Activated T-cell treated with anti-CD3 and anti-CD28 coated beads for 24 hours (primary cell): ENCODE measurements at places on chromosomes 7 and 10.

DNA sequence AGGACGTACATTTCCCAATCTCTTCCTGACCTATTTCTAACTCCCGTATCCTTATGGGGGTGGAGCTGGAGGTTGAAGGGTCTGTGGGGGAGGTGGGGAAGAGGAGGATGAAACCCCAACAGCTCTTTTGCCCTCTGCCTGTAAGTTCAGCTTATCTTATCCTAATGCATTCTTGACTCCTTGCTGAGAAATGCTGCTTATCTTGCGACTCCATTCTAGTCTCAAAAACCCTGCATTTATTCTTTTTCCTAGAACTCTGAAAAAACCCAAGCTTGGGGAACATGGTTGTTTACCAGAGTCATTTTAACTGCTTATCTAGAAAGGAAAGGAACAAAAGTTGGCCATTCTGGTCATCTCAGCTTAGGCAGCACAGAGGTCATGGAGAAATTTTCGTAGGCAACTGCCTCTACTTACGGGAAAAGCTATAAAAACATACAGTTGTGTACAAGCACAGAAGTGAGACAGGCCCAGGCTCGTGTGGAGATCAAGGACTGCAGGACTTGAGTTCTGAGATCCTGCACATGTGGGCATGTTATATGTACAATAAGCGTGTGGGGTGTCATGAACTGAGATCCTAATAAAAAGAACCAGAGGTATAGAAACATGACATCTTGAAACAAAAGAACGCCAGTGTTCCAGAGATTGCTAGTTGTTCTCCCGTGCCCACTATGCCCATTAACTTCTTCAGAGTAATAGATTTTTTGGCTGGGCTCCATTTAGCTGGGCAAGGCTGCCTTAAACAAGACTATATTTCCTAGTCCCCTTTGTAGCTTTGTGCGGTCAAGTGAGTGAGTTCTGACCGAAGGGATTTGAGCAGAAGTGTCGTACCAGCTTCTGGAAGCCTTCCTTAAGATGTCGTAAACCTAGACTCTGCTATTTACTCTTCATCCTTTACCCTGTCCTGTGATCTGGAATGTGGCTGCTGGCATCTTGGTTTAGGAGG, 9.6 kb downstream of the INMT start:
- DNase-seq = no peak

- no peak for DNase-seq
Observed at GRCh38 chr7:105816266-105816843, 60.0 kb downstream of the ATXN7L1 start.

- no peak for DNase-seq
Observed at GRCh38 chr10:929960-930624, 1.4 kb downstream of the LARP4B start.

DNA sequence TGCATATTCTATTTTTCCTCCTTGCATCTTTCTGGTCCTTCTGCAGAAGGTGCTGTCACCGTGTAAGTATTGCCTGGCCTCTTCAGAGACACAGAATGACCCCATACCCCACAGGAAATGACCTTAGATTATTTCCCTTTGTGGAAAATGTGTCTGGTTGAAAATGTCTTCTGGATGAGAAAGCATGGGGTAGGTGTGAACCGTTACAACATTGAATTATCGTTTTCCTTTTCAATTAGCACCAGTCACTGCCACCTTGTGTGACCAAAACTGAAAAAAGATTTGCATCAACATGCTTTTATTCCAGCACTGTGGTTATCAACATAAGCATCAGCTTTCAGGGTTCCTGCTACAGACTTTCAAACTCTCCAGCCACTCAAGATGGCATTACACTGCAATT, 58.0 kb upstream of the CELF2 start:
- no peak for DNase-seq

GRCh38 chr7:36281945-36282717, 107.5 kb upstream of the ANLN start:
- DNase-seq = no peak

DNA sequence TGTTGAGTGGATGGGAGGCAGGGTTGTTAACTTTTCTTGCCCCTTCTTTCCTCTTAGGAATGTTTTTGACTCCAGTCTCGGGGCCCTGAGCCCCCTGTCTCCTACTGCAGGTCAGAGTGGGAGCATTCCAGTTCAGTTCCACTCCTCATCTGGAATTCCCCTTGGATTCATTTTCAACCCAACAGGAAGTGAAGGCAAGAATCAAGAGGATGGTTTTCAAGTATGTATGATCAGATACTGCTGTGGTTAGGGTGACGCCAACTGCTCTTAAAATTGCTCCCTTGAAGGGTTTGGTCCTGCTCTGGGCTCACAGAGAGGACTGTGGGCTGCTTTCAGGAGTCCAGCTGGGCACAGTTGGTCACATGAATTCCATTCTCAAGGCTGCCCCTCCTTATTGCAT, 22.0 kb downstream of the VWA2 start:
- no peak for DNase-seq

DNA sequence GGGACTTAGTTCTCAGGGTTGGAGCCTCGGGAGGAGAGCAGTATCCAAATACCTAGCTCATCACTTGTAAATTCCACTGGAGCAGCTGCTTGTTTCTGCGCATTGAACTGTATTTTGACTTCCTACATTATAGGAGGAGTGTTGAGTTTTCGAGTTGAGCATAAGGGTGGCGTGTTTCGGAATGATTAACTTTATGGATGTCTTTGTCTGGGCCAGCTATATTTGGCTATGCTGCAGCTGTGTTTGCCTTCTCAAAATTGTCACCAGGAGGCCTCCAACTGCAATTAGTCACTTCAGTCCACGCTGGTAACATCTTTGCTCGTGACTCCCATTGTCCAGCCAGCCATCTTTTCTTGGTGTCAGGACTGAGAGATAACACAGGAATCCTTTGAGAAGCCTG, 9.1 kb downstream of the CELF2 start:
- DNase-seq = no peak

GRCh38 chr10:12364559-12364958, 15.2 kb downstream of the CAMK1D start:
- DNase-seq = no peak

GRCh38 chr7:147079083-147079482, 962.5 kb downstream of the CNTNAP2 start:
- no peak for DNase-seq

DNA sequence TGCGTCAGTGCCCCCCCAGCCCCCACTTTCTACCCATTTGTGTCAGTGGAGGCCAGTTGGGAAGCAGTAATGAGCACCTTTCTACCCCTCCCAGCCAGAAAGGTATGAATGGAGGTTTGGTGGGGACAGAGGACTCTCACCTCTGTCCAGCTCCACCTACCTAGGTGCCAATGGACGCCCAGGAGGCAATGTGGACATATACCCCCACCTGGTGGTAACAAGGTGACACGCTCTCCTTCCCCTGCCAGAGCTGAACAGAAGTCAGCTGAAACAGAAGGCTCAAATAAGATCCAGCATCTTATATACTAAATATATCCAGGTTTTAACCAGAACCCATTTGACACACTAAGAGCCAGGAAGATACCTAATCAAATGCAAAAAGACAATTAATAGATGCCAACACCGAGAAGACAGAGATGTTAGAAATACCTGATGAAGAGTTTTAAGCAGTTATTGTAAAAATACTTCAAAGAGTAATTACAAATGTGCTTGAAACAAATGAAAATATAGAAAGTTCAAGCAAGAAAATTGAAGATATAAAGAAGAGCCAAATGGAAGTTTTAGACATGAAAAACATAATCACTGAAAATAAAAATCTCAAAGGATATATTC, 18.4 kb upstream of the SORCS3 start:
- DNase-seq = no peak

DNA sequence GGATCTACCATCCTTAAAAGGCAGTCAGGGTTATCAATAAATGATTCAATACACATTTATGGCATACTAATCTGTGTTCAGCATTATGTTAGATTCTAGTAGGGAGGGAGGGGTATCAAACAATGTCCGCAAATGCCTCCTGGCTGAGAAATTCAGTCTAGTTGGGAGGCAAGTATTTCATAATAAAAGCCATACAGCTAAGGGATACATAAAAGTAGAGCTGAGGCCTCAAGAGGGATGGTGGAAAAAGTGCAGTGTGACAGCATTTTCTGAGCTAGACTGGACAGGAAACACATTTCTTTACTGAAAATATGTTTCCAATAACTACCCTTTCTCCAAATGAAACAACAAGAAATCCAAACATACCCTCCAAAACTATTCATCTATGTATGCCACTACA, 152.8 kb upstream of the LRRN3 start:
- no peak for DNase-seq

- no peak for DNase-seq
Observed at GRCh38 chr7:43888993-43889945, 17.1 kb downstream of the URGCP start.

DNA sequence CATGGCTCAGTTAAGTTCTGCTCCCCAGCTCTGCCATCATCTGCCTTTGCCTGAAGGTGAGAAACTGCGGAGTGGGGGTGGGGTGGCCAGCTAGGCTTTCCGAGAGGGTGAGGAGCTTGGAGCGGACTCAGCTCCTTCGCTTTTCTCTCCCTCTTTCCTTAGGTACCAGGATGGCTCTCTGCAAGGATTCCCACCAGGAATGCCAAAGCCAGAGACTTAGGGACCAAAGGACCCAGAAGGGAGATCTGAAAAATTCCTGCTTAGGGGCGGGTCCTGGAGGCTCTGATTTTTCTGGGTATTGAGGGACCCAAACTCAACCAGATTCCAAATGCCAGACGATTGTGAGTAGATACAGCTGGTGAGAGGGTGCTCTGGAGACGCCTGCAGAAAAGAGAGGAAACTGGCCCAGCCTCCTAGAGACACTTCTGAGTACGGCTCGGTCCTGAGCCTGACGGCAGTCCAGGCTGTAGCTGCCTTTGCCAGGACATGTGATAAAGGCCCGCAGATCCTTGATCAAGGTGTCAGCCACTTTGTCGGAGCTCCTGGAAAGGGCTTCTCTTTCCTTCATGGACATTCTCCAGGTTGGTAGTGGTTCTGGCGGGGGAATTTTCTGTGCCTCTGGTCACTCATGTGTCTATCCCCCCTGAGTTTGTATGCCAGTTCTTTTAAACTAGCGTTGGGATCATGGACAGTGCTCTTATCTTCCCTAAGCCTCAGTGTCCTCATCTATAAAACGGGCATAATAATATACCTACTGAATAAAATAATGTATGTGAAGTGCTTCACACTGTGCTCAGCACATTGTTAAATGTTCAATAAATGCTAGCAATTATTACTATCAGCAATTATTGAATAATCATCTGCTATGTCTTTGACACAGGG, 42.5 kb upstream of the BTRC start:
- no peak for DNase-seq

DNA sequence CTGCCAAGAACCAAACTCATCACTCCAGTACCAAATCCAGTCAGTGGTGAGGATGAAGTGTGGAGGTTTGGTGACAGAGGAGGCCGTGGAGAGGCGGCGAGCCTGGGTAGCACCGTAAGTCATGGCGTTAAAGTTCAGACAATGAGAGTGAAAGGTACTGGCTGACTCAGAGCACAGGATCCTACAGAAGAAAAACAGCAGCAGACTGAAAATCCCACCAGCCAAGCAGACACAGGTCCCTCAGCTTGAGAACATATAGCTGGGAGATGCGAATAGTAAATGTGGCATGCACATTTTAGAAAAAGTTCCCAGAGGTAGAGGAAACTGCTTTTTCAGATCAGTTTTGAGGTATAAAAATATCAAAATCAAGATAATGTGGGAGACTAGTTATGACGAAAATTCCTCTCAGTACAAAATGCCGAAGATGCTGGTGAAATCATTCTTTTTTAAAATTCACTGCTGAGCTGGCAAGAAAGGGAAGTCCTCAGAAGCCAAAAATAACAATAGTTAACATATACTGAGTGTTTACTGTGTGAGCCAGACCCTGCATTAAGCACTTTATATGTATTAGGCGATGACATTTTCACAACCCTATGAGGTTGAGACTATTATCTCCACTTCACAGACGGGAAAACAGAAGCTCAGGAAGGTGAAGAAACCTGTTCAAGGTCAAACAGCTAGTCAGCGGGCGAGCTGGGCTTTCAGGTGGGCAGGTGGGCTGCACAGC, 20.9 kb downstream of the PARP12 start:
- DNase-seq = no peak

DNA sequence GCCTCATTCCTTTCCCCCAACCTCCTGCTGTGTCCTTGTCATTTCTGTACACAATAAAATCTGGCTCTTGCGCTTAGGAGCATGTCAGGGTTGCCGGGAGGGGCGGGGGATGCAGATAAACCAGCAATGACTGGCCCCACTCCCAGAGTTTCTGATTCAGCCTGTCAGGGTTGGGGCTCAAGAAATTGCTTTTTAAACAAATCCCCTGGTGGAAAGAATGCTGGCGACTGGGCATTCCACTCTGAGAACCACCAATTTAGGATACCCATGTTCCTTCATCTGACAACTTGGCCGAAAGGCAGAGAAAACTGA, 376.4 kb downstream of the TCERG1L start:
- DNase-seq = no peak

DNA sequence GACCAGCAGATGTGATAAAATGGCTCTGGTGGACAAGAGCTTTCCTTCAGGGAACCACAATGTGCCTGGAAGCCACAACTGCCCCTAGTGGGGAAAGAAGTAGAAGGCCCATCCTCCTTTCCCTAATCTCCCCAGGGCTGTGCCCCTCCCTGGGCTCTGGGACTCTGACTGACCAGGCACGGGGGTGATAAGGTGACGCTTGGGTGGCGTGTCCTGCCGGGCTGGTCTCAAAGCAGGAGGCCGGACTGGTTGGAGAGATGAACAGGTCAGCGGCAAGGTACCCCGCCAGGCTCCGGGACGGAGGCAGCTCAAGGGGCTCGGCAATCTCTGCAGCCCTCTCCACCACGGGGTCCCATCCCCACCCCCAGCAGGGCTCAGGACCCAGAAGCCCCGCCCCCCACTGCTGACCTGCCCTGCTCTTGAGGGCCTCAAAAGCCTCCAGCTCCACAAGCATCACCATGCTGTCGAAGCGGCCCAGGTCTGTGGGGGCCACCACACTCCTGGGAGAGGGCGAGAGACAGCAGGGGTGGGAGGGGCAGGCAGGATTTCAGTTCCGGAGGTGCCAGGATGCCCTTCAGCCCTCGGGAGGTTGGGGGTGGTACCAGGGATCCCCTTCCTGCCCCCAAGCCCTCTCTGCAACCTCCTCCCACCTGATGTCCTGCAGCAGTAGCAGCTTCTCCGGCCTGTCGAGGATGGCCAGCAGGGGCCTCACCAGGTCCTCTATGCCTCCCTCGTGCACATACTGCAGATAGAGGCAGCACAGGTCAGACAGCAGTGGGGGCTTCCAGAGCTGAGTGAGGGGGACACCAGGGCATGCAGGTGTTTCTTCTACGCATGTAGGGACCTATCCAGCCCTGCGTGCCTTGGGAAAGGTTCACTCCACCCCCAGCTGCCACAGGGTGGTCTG, 12.2 kb downstream of the LZTS2 start:
- DNase-seq = no peak

GRCh38 chr10:29370097-29371092, 81.5 kb downstream of the LYZL1 start:
- DNase-seq = no peak

DNA sequence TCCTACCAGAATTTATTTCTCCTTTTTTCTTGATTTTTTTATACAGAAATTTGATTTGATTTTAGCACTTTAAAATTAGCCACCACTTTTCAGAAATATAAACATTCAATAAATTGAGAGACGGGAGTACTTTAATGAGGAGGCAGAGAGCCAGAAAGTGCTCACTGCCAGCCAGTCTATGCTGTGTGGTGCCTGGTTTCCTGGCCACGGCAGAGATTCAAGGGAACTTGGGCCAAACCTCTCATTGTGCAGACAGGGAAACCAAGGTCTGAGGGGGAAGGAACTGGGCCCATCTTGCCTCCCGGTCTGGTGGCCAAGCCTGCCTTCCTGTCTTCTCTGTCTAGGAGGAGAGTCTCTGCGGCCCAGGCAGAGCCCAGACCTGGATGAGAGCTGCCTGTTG, 25.9 kb downstream of the ADAMTS14 start:
- no peak for DNase-seq
